ENCODE measurements at places on chromosomes 2 and 18.

- DNase-seq, result no peak
Observed at GRCh38 chr2:168850846-168851245, 39.4 kb downstream of the SPC25 start.

- DNase-seq, result peak; percentile 32
Observed at GRCh38 chr2:233386382-233387041, 32.2 kb downstream of the DGKD start.

DNA sequence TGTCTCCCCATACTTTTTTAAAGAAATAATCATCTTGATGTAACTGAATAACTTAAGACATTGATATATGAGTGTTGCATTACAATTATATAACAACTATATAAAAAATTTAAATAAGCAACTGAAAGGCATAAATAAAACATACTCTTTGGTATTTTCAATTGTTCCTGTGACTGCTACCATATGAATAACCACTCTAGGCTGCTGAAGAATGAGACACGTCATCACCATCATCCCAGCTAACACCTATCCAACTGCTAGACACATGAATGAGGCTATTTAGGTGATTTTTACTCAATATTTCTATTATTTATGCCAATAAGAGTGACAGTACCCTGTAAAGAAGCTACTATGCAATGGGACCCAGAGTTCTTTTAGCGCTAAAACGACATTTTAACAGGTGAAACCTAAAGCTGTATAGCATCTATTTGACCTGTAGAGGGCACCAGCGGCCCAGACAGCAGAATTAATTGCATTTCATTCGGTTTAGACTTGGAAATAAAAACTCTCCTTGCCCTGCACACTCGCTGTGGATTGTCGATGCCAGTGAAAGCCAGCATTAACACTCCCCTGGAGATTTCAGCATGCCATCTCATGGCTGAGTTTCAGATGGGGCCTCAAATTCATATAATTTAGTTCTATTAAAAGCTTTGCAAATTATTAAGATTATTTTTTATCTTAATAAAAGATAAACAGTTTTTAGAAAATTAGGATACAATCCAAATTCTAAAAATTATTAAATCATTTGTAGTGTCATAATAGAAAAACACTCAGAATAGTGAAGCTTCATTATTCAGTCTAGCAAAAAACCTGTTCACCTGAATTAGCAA, 89.4 kb upstream of the MAP2 start:
- DNase-seq, result peak; percentile 53

- DNase-seq, result peak; percentile 80
Observed at GRCh38 chr2:74502720-74503505, 3.5 kb upstream of the LBX2 start.
